ENCODE measurements at places on chromosomes 12 and 14.
A peak's percentile ranks its signal among the peaks of the same experiment; 100 is the strongest.

DNA sequence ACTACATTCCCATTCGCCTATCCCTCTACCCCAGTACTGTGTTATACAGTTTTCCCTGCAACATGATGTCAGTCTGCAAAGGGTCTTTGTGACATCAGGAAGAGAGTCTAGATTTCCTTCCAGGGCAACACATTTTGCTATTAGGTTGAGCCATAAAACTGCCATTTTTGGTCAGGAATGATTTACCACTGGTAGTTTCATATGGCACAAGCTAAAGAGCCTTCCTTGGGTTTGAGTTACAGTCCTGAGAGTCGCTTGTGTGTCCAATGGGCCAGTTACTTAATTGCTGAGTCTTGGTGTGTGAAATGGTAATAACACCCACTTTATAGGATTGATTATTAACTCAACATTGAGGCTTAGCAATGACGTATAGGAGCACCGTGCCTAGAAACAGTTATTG, 22.6 kb upstream of the AMIGO2 start:
- no peak for DNase-seq

DNA sequence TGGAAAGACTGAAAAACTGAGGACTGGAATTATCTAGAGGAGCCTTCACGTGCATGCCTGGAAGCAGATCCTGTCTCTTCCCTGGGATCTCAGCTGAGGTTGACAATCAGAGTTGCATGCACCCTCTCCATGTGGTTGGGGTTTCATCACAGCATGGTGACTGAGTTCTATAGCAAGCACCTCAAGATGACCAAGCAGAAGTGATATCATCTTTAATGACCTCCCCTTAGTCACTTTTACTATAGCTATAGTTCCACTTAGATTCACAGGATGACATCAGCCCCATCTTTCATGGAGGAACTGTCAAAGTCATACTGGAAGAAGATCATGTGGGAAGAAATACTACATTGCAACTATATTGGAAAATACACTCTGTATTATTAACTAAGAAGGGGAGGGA, 105.8 kb upstream of the ATXN7L3B start:
- no peak for DNase-seq

DNA sequence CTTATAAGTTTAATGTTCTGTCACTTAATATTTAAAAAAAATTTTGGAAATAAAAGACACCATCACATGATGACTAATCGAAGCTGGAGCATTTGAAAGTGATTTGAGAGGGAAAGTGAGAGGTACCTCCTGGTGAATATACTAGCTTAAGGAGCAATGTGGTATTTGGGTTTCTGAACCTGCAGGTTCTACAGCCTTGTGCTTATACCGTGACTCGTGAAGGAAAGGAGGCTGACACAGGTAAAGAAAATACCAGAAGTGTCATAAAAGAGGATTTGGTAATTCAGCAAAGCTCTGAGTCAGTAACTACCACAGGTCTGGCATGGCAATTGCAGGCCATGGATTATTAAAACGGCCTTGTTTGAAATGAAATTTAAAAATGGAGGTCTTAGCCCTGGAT, 151.0 kb downstream of the SLC38A4 start:
- no peak for DNase-seq

DNA sequence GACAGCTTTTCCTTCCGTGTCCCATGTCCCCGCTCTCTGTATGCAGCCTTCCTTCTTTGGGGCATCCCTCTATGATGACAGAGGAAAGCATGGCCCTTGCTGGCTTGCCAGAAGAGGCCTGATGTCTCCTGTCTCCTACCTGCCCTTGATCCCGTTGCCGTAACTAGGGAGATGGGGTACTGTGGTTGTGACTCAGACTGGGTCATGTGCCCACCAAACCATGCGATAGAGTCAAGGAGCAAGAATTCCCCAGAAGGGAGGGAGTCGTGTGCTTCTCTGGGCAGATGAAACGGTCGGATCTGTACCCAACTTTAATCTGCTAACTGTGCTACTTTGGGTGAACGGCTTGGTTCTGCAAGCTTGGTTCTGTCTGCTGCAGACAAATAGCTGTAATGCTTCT, 99.1 kb upstream of the DYNC1H1 start:
- DNase-seq = no peak

GRCh38 chr14:69093631-69094421, 59.1 kb downstream of the DCAF5 start:
- DNase-seq = no peak

GRCh38 chr12:99852666-99853065, 132.1 kb downstream of the ANKS1B start:
- DNase-seq = no peak

DNA sequence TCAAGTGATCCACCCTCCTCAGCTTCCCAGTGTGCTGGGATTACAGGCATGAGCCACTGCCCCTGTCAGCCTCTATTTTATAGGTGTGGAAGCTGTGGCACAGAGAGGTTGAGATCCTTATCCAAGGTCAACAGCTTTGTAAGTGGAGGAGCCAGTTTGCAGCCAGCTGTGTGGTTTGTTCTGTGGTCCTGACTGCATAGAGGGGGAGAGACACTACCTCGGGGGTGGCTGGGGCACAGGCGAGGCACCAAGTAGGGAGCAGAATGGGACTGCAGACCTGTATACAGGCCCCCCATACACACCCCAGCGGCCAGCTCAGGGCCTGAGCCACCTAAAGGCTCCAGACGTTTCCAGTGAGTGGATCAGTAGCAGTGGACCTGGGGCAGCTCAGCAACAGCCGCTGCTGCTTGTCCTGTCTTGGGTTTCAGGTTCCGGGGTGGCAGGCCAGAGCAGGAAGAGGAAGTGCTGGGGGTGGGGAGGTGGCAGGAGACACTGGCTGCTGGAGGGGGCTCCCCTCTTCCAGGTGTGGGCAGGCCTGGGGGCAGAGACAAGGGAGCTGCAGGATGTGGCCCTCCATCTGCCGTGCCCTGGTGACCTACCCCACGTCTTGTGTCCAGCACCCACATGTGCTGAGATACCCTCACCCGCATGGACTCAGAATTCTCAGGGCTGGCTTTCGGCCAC, 11.0 kb downstream of the ORAI1 start:
- DNase-seq = no peak

DNA sequence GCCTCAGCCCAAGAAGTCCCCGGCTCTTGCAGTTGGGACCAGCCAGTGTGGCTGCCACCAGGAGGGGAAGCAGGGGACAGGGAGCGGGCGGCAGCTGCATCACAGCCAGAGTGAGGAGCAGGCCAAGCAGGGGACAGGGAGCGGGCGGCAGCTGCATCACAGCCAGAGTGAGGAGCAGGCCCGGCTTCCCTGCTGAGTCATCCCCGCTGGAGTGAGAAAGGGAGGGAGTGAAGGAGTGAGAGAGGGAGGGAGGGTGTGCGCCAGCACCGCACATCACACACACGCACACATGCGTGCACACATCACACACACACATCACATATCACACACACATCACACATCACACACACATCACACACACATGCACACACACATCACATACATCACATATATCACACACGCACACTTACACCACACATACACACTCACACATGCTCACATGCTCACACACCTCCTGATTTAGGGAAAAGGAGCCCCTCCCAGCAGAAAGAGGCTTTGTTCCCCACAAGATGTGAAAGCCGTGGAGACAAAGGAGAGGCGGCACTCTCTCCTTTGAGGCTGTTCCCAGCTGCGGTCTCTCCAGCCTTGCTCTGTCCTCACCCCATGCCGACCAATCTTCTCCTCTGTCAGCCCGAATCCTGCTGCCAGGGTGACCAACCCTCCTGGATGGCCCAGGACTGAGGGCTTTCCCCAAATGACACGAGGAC, 16.7 kb upstream of the ZDHHC22 start:
- DNase-seq = no peak

DNA sequence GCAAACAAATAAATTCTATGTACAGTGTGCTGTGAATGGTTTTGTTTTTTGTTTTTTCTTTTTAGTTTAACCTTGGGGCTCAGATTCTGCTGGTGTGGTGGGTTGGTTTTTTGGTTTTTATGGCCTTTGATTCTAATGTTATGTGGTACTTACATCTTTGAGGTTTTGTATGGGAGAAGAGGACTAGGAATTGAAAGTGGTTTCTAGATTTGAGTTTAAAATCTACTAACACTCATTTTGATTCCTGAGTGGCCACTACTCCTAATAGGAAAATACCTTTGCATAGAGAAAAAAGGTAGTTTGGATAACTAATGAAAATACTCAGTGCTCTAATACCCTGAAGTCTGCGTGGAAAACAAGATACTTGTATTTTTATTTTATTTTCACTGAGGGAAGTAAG, 137.7 kb downstream of the MON2 start:
- no peak for DNase-seq

GRCh38 chr14:21822109-21822508, 148.5 kb upstream of the OR4E1 start:
- DNase-seq = no peak

GRCh38 chr14:97120611-97121031, 323.4 kb downstream of the VRK1 start:
- DNase-seq = peak; percentile 38

DNA sequence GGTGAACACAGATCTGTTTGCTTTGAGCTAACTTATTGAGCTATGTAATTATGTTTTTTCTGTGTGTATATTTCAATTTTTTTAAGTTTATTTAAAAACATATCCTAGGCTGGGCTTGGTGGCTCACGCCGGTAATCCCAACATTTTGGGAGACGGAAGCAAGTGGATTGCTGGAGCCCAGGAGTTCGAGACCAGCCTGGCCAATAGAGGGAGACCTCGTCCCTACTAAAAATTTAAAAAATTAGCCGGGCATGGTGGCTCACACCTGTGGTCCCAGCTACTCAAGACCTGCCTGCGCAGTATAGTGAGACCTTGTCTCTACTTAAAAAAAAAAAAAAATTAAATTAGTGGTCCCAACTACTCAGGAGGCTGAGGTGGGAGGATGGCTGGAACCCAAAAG, 16.2 kb upstream of the RNASE1 start:
- DNase-seq = no peak

- DNase-seq = no peak
Observed at GRCh38 chr12:121413917-121414316, 14.0 kb downstream of the RNF34 start.

- DNase-seq = no peak
Observed at GRCh38 chr12:55001198-55001868, 16.8 kb upstream of the TESPA1 start.

GRCh38 chr12:19474147-19474546, 34.9 kb downstream of the AEBP2 start:
- DNase-seq = no peak

DNA sequence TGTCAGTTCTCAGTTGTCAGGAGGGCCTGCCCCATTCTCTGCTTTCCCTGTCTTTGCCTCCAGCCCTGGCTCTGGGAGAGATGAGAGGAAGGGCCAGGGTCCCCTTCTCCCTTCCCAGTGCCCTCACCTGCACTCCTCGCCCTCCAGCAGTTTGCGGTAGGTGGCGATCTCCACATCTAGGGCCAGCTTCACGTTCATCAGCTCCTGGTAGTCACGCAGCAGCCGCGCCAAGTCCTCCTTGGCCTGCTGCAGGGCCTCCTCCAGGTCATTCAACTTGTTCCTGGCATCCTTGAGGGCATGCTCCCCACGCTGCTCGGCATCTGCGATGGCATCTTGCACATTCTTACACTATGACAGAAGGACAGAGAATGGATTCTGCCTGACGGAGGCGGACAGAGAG, 5.4 kb downstream of the KRT2 start:
- DNase-seq = no peak

- DNase-seq = no peak
Observed at GRCh38 chr14:48008646-48009045, 333.2 kb upstream of the MDGA2 start.

GRCh38 chr14:26281280-26281998, 316.4 kb downstream of the NOVA1 start:
- no peak for DNase-seq

GRCh38 chr12:113416091-113416754, 6.0 kb upstream of the SDSL start:
- no peak for DNase-seq

GRCh38 chr12:113241191-113242025, 20.1 kb downstream of the TPCN1 start:
- no peak for DNase-seq
